Parietal lobe (tissue), 2 donors: ENCODE measurements at places on chromosomes 4 and X. TPM values are rescaled to one million over a fixed set of nuclear protein-coding genes. Genes with fewer than 3 reads are reported as not detected.

The USP26 gene
- under 0.01 TPM for total RNA-seq

The TKTL2 gene
- total RNA-seq: 1.9 TPM

The NEXMIF gene
- total RNA-seq: 65.7 TPM

The C4orf54 gene
- total RNA-seq: 0.63 TPM

The ARHGEF9 gene
- 91.4 TPM for total RNA-seq
